ENCODE measurements at places on chromosomes 1 and 21.

DNA sequence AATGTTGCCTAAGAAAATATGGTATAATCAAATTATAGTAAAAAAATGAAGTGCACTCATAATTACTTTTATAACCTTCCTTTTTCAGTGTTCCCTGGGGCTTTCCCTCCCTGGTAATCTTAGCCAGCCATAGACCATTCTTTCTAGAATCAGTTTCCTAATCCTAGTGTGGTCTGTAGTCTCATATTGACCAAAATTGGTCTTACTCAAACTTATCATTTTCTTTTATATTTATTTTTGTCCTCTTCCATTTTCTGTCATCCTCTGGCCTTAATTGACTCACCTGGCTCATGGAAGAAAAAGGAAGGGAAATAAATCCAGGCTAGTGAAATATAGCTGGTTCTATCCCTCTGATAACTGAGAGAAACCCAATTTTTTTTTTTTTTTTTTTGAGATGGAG is 70.9 kb upstream of the BMP8A start:
- no peak for DNase-seq

GRCh38 chr1:24486331-24487065 is 16.1 kb upstream of the RCAN3 start:
- DNase-seq: no peak

DNA sequence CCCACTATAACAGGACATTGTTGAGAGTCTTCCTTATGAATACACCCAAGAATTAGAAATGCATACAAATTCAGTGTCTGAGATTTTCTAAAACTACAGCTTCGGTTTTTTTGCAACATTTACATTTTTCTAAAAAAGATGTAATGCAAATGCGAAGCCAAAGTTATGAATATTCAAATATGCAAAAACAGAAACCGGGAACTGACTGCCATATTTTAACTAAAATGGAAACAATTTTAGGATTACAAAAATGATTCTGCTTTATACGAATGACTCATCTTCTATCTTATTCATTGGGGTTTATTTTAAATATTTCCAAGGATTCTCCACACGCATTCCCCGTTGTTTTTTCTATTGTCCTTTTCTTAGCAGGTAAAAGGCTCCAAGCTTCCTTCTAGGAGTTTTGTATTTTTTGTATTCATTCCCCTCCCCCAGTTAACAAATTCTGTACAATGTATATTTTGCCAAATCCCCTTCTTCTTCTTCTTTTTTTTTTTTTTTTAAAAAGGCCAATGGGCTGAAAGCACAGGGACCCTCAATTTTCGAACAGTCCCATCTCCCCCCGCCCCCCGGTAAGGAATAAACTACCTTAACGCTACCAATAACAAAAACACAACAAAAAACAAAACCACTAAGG is 1.0 kb downstream of the ARPC5 start:
- no peak for DNase-seq

DNA sequence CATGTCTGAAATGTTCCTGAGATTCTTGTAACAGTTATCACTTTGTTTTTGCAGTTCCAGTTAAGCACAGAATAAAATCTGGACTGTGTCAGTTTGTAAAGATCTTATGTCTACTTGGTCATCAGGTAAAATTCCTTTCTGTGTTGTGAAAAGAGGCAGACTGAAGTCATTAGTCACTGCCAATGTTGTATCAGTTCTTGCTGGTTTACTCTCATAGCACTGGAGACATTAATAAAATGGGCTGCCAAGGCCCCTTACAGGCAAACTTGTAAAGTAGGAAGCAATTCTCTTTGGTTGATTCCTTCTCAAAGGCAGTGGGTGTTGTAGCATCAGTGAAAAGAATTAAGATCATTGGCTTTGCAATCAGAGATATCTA is 61.4 kb upstream of the ST6GALNAC3 start:
- DNase-seq: no peak

DNA sequence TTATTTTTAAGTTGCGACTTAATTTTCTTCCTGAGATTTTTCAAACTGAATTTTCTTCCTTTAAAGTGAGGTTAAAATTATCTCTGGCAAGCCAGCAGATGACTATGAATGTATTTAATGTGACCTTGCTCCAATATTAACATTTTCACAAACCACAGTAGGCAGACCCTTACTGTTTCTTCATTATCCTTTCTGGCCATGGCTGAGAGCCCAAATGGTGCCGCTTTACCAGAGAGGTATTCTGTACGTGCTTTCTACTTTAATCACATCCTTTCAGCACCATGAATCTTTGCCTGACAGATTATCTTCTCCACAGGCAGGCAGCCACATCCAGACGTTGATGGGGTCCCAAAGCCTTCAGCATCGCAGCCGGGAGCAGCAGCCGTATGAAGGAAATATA is 129.6 kb downstream of the LRRC40 start:
- DNase-seq: no peak

- no peak for DNase-seq
Measured at GRCh38 chr1:156880473-156880872, 13.0 kb upstream of the PEAR1 start.

DNA sequence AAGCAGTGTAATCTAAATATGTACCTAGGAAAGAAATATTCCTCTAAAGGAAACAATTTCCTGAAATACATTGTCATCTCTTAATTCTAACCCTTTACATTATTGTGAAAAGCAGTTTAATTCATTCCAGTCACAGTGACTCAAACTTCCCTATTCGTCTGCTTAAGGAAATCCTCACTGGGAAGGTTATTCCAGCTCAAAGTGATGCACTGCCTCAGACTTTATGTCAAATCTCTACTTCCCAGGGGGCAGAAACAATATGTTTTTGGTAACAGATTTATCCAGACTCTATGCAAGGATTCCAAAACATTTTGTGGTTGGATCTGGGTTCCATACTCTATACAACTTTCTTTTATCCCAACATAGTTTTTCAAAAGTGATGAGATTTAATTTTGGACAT is 145.2 kb downstream of the NTMT2 start:
- no peak for DNase-seq
